ELF-1 (cell line): ENCODE measurements at places on chromosomes 16 and 17.

DNA sequence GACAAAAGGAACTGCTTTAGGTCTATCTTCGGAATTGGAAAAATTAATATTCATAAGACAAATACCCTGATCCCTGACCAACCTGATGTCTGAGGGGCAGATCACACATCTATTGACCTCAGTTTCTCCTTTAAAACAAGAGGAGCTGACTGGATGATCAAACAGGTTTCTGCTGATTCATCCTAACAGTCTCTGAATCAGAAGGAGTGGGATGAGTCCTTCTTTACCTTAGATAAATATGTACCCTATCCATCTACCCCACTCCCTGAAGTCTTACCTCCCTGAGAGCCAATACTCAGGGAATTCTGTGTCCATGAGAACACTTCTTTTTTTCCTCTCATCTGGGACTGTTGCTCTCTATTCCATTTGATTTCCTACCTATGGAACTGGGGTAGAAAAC is 80.3 kb upstream of the CRHR1 start:
- DNase-seq, result no peak

DNA sequence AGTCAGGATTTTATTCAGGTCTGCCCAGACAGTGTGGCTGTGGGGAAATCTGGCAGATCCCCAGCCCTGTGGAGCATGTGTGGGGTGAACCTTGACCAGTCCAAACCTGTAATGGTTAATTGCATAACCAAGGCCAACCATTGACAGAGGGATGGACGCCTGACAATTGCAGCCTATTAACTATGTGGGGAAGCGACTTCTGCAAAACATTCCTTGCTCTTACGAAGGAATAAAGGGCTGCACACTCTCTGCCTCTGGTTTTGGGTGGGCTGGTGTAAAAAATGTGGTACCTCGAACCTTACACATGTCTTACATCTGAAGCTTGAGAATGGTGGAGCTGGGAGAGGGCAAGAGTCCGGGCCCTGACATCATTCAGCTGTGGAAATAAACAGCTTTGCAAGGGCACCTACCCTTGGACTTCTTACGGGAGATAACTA is 35.8 kb downstream of the MAF start:
- no peak for DNase-seq

DNA sequence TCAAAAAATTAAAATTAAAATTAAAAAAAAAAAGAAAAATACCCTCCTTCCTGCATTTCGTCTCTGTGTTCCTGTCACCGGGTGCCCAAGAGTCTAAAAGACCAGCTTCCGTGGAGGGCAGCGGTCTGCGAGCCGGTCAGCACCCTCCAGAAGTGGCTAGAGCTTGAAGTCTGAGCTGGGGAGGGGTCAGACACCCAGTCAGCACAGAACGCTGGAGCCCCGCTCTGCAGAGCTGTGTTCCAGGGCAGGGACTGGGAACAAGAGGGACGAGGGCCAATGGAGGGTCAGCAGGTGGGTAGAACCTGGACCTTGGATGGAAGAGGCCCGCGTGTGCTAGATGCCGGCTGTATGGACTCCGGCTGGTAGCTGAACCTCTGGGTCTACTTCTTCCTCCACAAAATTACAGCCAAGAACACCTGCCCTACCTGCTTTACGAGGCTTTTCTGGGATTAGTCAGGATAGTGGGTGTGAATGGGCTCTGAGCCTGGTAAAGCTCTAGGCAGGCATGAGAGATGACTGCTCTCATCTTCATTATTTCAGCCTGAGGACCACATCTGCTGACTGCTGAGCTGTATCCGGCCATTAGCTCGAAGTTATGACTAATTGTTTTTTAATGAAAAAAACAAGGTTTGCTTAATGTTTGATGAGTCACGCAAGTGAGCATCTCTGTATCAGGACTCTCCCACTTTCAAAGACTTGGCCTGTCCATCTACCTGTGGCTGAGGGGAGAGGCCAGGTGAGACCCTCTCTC is 5.9 kb downstream of the TRPV1 start:
- DNase-seq, result no peak

DNA sequence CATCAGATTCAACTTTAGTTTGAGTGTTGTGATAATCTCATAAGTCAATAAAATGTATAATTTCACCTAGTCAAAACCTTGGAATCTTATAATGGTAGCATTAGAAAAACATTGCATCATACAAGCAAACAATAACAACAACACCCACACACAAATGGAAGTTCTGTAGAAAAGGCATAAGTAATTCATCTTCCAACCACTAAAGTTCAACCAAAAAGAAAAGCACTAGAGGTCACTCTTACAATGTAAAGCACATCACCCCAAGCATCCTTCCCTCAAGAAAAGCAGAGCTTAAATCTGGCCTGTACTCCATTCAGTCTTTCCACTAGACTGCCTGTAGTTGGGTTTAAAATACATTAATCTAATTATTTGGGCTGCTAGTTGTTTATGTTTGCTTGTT is 1.8 kb downstream of the CNTNAP4 start:
- peak; percentile 14 for DNase-seq

GRCh38 chr16:67967183-67967957 is 1.1 kb downstream of the SLC12A4 start:
- no peak for DNase-seq

- DNase-seq, result peak; percentile 56
Measured at GRCh38 chr17:28426081-28426519, 20.1 kb upstream of the SLC46A1 start.

DNA sequence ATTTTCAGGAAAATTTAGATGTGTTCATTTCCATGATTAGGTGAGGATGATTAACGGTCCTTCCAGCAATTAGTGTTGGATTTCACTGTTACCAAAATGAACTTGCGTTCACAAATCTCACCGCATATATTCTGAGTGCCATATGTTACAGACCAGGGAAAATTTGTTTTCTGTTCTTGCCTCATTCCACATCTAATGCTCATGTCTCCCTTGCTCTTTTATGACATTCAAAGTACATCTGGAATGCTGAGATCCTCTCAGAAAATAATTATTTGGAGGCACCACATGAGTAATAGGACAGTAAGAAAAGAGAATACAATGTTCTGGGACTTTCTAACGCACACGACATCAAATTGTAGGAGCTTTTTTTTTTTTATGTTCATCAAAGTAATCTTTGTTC is 406.5 kb downstream of the SHISA9 start:
- no peak for DNase-seq

GRCh38 chr17:49830605-49831004 is 17.3 kb downstream of the TAC4 start:
- DNase-seq, result no peak

- DNase-seq, result no peak
Measured at GRCh38 chr17:30116345-30116660, 313 bp upstream of the NSRP1 start.

DNA sequence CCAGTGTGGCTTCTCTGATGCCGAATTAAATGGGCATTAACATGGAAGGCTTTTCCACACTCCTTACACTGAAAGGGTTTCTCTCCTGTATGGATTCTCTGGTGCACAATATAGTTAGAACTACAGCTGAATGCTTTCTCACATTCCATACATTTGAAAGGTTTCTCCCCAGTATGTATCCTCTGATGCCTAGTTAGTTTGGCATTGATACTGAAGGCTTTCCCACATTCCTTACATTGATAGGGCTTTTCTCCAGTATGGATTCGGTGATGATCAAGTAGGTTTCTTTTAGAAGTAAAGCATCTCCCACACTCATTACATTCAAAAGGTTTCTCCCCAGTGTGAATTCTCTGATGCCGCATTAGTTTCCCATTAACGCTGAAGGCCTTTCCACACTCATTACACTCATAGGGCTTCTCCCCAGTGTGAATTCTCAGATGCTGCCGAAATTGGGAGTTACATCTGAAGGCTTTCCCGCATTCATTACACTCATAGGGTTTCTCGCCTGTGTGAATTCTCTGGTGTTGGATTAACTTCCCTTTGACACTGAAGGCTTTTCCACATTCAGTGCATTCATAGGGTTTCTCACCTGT is 6.5 kb upstream of the TLE7 start:
- DNase-seq, result no peak

DNA sequence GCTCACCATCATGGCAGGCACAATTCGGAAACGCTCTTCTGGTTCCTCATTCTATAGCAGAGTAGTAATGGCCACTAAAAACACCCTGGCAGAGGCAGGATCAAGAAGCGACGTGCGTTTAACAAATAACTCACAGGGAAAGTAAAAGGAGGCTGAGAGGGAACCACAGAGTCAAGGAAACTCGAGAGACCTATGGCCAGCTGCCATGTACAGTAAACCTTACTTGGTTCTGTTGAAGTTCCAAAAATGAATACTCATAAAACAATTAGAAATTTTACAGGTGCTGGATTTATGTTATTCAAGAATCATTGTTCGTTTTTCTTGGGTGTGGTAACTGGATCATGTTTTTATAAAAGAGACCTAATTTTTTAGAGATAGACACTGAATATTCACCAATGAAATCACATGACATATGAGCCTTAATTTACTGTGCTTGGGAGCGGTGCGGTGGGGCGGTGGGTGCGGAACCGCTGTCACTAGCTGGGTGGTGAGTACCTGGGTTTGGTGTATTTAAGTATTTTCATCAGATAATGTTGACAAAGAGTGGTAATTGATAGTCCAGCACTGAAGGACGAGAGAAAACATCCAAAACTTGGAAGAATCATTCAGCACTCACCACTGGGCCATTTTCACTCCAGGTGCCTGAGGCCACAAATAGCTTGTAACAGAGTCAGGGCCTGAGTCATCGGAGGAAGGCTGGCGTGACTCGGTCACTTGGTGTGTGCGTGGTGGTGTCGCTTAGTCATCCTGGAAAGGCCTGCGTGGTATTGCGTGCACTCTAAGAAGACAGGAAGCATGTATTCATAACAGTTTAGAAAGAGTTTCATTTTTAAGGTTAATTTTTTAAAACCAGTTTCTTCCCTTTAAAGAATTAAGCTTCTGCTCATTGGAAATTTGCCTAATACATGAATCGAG is 135.4 kb upstream of the CHMP6 start:
- peak; percentile 68 for DNase-seq
